ENCODE measurements at places on chromosomes 3 and 15.

- DNase-seq: no peak
Observed at GRCh38 chr3:165619069-165619468, 218.2 kb downstream of the BCHE start.

DNA sequence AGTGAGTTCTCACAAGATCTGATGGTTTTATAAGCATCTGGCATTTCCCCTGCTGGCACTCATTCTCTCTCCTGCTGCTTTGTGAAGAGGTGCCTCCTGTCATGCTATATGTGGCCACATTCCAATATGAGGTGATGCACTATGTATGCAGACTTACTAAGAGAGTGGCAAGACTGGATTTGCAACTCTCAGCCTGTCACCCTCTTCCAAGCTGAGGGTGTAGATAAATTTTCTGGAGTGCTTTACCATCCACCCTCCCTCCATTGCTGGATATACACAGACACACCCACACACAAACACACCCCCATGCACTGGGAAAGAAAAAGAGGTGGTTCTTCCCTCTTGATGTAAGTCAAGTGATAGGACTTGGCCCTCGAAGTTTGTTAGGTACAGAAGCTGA is 30.2 kb upstream of the CHMP2B start:
- DNase-seq: no peak

- DNase-seq: no peak
Observed at GRCh38 chr3:135973841-135974240, 8.3 kb downstream of the PPP2R3A start.

DNA sequence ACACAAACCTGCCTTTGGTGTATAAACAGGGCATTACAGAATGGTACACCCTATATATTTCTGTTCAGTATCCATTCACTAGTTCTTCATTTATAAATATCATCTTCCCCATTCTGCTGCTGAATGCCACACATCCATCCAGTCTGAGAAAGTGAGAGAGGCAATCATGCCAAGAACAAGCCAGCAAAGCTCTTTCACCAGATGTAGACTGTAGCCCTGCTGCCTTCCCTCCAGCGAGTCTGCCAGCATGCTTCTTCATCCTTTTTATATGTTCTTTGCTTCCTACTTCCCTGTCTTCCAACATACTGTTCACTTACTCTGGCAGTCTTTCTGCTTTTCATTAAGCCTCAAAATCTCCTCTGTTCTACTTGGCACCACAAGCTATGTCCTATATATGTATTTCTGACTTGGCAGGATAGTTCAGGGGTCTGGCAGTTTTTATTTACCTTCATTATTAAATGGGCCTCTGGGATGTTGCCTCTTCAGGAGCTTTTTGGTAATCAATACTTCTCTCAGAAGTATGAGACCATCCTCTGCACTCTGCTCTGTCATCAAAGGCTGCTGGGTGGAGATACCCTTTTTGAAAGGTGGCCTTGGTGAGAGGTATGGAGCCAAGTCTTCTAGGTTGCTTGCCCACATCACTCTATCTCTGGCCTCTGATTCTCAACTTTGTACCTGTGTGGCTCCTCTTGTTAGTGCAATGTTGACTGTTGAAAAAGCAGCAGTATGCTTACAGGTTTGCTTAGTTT is 48.6 kb downstream of the CHP1 start:
- no peak for DNase-seq

GRCh38 chr3:191123231-191123630 is 75.8 kb upstream of the OSTN start:
- DNase-seq: no peak

DNA sequence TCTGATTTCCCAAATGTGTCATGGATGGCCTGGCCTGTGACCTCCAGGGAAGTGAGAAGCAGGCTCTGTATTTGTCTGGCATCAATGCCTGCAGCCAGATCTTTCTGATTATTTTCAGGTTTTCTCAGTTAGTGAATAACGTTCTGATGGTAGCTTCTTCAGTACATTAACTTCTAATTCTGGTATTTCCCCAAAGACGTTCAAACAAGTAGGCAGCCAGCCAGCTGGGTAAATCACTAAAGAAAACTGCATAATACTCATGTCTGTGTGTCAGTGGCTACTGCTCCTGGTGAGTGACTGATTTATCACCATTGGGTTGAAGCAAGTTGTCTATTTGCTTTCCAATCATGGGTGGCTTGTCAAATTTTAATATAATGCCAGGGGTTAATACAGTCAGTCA is 162.6 kb upstream of the PFN2 start:
- DNase-seq: no peak

DNA sequence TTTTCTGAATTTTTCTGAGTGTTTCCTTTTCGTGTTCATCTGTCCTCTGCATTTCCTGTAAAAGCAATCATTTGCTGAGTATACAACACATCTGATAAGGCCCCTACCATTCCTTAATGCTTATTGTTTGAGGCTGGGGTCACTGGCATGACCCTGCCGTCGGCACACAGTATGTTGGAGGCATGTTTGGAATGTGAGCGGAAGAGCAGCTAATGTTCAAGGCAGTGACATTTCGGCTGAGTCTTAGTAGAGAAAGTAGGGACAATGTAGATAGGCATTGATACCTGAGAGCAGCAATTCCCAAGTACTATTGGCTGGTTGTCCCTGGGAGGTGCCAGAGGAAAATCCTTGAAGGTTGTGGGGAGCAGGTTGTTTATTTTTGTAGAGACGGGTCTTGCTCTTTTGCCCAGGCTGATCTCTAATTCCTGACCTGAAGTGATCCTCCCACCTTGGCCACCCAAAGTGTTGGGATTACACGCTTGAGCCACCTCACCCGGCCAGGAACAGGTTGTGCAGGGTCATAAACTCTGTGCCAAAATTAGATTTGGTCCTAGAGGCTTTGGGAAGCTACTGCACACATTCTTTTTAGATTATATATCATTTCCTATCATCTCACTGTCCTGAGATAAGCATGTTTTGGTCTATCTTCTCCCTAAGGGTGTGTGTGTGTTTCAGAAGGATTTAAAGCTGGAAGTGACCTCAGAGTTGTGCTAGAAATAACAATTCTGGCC is 13.5 kb downstream of the PTPN23 start:
- DNase-seq: no peak

- DNase-seq: no peak
Observed at GRCh38 chr15:67691450-67691849, 133.9 kb upstream of the SKOR1 start.

- peak; percentile 14 for DNase-seq
Observed at GRCh38 chr3:109023656-109024254, 70.1 kb upstream of the GUCA1C start.

DNA sequence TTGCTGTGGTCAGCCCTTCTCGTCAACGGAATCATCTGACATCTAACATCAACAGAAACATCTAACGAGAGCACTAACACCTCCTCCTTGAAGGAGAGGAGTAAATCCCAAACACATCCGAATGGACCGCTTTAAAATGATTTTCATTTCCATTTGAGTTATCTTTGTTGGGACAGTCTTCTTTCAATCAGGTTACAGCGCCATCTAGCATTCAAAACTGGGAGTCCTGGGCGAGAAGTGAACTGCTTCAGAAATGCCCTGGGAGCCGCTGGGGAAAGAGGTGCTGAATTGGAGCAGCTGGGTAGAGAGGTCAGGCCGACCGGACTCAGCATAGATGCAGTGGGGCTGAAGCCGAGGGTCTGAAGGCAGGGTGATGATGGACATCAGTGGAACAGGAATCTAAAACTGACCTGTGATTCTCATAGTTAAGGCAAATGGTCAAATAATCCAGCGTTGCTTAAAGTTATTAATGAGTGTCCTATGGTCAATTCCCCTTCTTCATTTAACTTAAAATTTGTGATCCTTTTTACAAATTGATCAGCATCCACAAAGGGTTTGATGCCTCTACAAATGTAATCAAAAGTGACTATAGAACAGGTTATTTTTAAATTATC is 170.0 kb upstream of the NDN start:
- DNase-seq: peak; percentile 3

DNA sequence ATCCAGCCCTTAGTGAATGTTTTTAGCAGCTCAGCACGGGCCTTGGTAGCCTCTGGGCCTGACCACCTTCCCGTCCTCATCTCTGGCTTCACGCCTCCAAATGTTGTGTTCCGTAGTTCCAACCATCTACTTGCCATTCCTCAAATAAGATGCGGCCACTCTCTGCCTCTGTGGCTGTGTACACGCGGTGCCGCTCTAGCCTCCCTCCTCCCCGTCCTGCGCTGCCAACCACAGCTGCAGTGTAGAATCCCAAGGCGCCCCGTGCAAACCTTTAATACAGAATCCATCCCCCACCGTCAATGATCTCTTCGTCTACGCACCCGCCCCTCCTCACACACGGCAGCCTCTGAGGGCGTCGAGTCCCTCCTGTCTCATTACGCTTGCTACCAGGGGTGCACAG is 77.2 kb downstream of the VGLL4 start:
- DNase-seq: no peak

- DNase-seq: no peak
Observed at GRCh38 chr15:55270291-55270690, 19.3 kb downstream of the RAB27A start.

- no peak for DNase-seq
Observed at GRCh38 chr15:80317389-80318182, 65.6 kb upstream of the CTXND1 start.

DNA sequence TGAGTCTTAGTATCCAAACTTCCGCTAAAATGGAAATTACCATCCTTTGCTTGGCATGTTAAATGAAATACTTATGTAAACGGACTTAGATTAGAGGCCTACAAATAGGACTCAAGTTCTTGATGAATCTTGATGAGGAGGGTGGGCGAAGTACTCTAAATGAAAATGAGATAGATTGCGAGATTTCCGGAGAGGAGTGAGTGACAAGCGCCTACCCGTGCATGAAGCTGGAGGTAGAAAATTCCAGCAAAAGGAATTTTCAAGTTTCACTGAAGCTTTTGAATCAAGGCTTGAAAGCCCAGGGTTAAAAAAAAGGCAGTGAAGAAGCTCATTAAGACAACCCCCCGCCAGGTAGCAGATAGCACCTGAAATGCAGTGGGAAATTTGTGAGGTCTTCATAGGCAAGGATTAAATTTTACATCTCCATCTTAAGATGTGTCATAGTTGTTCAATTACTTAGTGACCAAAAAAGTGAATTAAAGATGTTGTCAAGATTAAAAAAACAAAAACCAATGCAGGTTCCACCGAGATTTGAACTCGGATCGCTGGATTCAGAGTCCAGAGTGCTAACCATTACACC is 655 bp upstream of the RAB11A start:
- DNase-seq: no peak

GRCh38 chr3:31815631-31816440 is 165.2 kb downstream of the OSBPL10 start:
- no peak for DNase-seq

DNA sequence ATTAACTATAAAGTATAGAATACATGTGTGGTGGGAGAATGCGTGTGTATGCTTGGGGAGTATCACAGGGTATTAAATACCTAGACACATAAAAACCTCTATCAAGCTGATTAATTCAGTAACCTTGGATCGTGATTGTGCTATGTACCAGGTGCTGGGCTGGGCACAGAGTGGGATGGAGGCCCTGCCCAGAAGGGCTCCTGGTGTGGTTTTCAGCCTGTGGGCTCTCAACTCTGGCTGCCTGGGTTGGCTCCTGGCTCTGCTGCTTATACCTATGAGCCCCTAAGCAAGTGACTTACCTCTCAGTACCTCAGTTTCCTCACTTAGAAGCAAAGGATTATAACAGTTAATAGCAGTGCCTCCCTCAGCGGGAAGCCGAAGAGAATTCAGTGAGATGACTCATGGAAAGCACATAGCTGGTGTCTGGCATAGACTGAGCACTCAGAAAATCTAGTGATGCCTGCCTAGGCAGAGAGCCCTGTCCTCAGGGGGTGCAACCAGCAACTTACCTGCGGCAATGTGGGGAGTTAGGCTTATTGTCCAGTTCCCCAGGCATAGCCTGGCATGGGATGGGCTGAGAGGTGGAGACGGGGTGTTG is 90.6 kb upstream of the MYZAP start:
- DNase-seq: no peak

DNA sequence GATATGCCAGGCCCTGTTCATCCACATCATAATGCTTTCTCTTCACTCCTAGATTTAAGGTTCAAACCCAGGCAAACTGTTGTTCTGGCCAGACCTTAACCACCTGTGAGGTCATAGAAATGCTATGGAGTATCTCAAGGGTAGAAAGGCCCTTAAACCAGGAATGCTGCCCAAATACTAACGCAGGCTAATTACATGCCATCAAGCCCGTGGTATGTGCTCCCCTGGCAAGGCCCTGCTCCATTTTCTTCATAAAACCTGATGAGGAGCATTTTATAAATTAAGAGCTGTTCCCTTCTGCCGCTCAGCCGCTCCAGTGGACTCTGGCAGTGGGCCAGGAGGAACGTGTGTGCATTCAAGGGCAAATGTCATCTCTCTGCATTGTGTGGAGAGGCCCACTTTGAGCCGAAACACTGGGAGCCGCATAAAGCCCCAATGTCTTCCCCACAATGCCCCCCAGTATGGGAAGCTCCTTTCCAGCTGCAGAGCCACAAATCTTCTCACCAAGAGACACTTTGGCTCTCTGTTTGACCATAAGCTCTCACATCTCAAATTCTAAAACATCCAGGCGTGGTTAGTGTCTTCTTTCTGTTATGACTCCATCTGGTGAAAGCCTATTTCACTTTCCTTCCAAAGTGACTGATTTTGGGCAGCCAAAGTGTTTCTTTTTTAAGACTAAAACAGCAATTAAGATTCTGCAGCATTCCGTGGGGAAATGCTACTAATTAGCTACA is 210.8 kb upstream of the NR2E3 start:
- DNase-seq: no peak
